ENCODE measurements at places on chromosomes 3 and 15.

DNA sequence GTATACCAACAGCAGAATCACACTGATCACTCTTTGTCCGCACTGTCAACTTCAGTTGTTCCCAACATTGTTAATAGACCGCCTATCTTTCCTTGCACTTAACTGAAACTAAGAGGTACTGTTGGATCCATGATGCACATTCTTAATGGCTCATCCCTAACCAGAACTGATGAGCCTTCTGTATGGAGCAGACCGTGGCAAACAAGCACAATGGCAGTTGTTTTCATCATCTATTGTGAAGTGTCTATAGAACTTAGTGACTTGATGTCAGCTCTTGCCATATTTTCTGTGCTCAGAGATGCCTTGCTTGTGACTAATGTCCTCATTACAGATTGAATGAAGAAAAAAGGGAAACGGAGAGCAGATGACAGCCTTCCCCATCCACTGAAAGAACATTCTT, 347.4 kb downstream of the NLGN1 start:
- no peak for DNase-seq

DNA sequence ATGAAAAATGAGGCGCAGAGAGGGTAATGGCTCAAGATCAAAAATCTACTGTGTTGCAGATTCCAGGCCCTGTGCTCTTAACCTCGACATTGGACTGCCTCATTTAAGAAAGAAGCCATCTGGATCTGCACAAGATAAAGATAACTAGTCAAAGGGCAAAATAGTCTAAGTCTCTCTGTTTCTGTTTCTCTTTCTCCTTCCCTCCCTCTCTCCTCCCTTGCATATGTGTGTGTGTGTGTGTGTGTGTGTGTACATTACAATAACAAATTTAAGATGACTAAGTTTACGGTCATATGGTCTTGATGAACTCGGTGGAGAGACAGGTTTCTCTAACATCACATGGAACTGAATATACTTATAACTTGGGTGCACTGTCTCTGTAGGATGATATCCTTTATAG, 69.2 kb downstream of the MEIS2 start:
- DNase-seq, result no peak

GRCh38 chr15:60152386-60152785, 148.3 kb downstream of the FOXB1 start:
- no peak for DNase-seq

- DNase-seq, result no peak
Measured at GRCh38 chr3:4548356-4548755, 55.2 kb downstream of the ITPR1 start.

GRCh38 chr3:127407026-127407939, 119.4 kb upstream of the PRR20G start:
- no peak for DNase-seq

DNA sequence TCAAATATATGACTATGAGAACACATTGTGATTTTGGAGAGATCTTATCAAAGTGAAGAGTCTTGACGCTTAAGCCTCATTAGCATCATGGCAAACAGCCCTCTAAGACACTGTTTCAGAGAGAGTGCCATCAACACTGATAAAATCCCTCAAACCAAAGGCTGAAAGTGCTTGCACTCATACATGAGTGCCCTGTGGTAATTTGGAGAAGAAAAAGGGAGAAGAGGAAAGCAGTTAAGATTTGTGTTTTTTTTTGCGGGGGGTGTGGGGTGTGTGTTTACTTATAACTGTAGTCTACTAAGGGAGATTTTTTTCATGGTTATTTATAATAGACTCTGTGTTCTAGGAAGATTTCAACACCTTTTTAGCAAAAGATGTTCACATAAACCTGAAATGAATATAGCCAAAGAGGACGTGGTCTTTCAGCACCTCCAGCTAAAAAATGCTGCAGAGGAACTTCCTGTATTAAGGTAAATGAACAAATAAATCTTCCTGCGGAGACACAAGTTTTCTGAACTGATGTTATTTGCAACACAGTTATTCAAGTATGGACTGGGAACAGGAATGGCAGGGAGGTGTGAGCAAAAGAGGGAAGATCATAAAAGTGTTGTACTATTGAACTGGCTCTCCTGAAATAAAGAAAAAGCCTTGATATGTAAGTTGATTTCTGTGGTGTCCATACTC, 81.9 kb upstream of the TGFBR2 start:
- DNase-seq, result no peak

DNA sequence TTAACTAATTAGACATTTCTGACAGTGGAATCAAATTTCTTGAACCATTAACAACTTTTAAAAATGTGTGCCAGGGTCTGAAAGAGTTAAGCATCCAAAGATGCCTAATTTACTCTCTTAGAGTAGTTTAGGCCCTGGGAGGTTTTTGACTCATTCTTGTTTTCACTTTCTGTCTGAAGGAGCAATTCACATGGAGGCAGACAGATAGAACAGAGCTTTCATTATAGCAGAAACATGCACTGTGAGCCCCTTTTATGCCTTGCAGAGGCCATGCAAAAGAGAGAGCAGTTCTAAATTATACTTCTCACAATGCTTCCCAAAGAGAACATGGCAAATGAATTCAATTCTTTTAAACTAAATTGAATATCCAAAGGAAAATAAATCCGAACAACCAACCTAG, 554.8 kb downstream of the MFSD1 start:
- DNase-seq, result no peak

DNA sequence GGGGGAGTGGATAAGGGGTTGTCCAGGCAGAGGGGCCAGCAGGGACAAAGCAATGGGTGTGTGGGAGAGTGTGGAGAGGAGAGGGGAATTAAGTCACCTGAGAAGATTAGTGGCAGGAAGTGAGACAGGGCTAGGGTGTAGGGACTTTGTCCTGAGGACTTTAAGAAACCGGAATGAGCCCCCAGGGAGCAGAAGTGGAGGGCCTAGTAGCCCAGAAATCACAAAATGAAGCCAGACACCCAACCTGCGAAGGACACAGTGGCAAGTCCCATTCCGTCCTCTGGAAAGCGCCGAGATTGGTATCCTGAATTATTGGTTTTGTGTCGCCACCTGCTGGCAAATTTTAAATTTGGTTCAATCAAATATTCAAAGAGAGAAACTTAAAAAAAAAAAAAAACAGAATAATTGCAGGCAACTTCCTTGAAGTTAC, 78.0 kb upstream of the SLC25A36 start:
- DNase-seq, result peak; percentile 26

DNA sequence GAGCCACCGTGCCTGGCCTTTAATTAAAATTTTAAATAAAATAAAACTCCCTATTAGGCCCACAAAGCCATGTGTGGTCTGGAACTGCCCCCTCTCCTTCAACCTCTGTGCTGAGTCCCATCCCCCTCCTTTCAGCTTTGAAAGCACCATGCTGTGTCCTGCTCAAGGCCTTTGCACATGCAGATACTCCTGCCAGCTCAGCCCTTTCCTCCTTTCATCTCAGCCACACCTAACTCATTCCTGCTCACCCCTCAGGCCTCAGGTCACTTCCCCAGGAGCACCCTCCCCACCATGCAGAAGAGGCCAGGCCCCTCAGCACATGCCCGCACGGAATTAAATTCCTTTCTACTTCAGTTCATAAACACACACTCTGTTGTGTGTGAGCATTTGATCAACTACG, 28.1 kb downstream of the ATRIP start:
- no peak for DNase-seq

DNA sequence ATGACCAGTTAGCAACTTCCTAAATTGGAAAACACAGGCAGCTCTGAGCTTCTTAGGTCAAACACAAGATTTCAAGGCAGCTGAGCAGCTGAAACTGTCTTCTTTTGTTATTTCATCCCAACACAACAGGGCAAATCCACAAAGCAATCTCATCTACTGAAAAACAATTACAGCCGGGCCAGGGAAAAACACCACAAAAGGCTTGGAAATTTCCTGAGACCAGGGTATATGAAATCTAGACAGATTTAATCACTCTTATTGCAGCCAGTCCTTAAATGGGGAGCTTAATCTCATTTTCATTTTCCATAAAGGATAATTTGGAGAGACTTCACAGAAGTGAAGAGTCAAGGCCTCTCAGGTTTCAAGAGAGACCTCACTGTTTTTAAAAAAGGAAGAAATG, 181.8 kb downstream of the SSR3 start:
- DNase-seq, result no peak

- no peak for DNase-seq
Measured at GRCh38 chr3:10404876-10405275, 84.0 kb upstream of the SEC13 start.

GRCh38 chr3:30819067-30819798, 75.2 kb downstream of the GADL1 start:
- DNase-seq, result no peak

DNA sequence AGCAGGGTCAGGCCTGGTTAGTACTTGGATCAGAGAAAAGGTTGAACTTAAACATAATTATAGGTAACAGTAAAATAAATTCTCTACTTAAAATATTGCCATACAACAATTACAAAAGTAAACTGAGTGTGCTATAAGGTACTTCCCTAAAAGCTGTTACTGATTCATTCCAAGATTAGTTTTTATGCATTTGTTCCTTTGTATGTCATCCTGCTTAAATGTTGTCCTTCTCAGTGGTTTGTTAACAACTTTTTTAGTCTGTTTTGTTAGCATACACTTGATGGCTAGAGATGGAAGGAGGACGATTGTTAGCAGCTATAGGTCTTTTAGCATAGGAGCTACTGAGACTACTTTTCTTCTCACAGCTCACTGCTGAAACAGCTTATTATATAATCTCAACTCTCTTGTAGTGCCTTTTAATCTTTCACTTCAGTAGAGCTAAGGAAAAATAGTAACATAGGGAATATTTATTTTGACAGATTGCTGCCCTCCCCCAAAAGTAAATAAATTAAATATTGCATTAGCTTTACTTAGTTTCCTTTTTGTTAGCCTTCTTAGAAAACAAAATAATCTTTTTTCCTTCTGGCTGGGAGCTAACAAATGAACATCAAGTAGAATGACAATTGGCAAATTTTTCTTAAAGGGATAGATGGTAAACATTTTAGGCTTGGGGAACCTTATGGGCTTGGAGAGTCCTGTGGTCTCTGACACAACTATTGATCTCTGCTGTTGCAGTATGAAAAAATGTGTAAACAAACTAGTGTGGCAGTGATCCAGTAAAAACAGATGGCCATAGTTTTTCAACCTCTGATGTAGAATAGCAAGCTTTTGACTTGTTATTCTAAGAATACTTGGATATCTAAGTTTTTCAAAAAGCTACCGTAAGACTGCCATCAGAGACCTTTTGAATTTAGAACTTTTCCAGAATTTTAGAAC, 39.5 kb downstream of the USP8 start:
- no peak for DNase-seq

GRCh38 chr15:98196371-98196770, 235.9 kb downstream of the ARRDC4 start:
- peak; percentile 18 for DNase-seq

GRCh38 chr3:136068708-136069107, 103.2 kb downstream of the PPP2R3A start:
- DNase-seq, result no peak

- no peak for DNase-seq
Measured at GRCh38 chr3:65625305-65625704, 413.4 kb downstream of the MAGI1 start.

GRCh38 chr3:138945709-138946662, 951 bp downstream of the FOXL2 start:
- DNase-seq, result peak; percentile 73

DNA sequence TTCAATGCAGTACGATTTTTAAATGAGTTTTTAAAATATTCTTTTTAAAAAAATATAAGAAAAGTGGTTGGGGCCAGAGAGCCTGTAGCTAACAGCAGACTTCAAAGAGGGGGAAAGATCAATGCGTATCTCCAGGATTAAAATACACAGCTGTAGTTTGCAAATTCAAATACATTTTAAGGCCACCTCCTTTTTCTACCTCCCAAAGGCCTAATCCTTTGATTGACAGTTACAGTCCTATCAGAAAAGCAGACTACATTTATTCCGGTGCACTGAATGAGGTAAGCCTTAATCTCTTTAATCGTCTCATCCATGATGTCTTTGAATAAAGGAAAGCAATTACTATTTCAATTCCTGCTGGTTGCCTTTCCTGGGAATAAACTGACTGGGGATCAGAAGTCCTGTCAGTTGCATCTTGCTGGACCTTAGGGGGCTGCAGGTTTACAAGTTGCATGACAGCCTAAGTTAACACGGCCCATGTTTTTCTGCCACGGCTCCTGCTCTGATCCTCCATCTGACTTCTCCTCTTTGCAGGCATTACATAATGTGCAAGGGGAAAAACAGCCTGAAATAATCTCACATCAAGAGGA, 51.7 kb downstream of the CADPS start:
- no peak for DNase-seq

GRCh38 chr15:73987681-73988444, 4.2 kb downstream of the STOML1 start:
- DNase-seq, result no peak

Data from right kidney (tissue), 9 donors.